WTC11 (cell line): ENCODE measurements at places on chromosomes 3 and 15.

- DNase-seq, result no peak
Measured at GRCh38 chr15:68325726-68326125, 48.2 kb downstream of the FEM1B start.

GRCh38 chr15:37574985-37575384 is 359.5 kb upstream of the TMCO5A start:
- no peak for DNase-seq

DNA sequence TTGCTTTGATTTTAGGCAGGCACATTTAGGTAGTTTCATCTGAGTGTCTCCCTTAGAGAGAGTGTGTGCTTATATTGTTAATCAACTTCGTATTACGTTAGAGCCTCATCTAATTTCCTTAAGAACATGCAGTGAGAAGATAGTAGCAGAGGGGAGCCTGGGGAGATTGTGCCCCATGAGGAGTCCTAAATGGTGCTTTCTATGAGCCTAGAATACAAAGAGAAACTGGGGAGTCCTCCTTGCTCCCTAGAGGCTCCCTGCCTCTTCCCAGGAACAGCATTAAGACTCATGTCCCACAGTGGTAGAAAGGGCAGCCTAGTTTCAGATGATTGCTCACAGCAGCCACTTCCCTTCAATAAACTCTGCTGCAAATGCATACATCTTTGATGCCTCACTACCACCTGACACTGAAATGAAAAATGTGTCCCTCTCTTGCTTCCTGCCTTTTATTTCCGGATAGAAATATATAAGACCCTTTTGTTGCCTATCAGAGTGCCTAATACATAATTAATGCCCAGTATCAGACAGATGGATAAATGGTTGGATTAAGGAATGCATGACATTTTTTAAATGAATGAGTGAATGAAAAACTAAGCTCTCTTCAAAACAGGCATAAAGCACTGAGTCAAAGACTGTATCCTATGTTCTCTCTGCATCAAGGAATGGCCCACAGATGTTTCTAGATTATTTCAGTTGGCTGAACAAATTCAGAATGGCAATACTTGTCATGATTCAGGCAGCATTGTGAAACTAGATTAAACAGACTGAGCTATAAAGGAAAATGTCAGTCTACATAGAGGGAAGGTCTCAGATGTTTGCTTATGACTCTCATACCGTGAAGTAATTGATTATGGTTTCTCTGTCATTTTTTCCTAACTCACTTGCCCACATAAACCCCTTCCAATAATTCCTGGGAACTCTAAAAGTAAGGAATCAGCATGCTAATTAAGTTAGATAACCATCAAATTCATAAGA is 362.1 kb downstream of the LRRC3B start:
- DNase-seq, result no peak

DNA sequence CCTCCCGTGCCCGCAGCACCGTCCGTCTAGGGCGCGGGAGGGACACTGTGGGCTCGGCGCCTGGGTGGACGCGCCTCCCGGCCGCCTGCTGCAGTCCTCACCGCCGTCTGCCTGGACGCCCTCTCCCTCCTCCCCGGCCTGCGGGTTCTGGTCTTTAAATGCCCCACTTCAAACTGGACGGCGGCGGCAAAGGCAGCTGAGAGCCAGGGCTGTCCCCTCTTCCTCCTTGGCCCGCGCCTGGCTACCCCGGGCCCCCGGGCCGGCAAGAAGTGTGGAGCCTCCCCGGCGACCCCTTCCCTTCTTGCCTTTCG is 426 bp downstream of the CBLB start:
- DNase-seq, result peak; percentile 69

GRCh38 chr15:66601521-66601920 is 35.7 kb upstream of the LCTL start:
- DNase-seq, result no peak

DNA sequence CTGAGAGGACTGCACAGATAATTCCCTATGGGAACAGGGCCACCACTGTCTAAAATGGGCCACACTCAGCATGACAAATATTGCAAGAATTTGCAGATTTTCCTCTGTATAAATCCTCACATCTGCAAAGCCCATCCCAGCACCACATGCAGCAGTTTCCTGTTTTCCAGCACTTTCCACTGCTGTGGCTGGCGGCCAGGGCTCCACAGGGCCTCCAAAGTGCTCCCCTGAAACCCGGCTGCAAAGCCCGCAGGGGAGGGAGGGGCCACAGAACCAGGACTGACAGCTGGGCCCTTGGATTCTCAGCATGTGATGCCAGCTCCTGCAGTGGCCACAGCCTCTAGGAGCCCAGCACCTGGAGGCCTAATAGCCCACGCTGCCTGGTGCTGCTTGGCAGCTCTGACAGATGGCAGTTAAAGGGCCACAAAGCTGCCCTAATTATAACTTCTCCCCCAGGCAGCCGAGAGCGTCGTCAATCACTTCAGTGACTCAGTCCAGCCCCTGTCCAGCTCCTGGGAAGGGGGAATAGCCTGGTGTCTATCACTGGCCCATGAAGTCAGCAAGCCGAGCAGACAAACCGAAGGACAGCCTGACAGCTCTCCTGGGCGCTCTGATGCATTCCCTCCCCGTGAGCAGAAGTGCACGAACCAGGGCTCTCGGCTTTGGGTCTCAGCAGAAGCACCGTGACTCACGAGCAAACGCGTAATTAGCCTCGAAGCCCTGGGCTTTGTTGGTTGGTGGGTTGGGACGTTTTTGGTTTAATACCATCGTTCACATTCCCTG is 4.7 kb downstream of the LRRC15 start:
- DNase-seq, result no peak

DNA sequence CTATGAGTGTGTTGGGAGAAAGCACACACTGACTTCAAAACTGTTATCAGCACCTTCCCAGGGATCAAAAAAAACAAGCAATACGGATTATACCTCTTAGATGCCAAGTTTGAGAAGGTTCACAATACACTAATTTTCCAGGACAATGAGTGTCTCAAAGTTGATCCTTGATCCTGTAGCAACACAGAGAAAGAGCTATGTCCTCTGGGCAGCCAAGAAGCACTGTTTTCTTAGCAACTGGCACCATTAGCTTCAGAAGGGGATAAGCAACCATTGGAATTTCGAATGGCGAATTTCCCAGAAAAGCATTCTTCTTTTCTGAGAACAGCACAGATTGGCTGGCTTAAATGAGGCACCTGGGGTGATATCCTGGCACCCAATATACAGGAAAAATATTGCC is 270.3 kb upstream of the RORA start:
- no peak for DNase-seq

GRCh38 chr3:126345641-126346460 is 11.4 kb downstream of the KLF15 start:
- DNase-seq, result peak; percentile 3

GRCh38 chr3:106007512-106007911 is 138.7 kb upstream of the CBLB start:
- no peak for DNase-seq

- DNase-seq, result no peak
Measured at GRCh38 chr3:194476784-194477183, 10.0 kb downstream of the ATP13A3 start.

GRCh38 chr3:64976456-64976855 is 288.7 kb upstream of the ADAMTS9 start:
- DNase-seq, result no peak

DNA sequence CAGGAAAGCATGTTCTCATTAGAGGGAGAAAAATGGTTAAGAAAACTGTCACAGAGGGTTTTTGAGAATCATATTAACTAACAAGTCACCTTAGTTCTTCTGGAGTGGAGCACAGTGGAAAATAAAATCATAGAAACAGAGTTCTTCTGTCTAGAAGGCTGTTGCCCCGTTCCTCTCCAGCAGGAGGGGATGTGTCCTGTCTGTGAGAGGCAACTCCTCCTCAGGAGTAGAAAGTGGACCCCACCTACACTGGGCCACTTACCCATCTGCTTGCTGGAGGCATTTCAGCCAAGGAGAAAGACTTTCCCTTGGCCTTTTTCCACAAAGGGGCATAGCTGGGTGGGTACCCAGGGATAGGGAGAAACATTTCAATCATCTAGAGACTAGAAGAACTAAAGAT is 106.6 kb downstream of the SSR3 start:
- DNase-seq, result peak; percentile 64

DNA sequence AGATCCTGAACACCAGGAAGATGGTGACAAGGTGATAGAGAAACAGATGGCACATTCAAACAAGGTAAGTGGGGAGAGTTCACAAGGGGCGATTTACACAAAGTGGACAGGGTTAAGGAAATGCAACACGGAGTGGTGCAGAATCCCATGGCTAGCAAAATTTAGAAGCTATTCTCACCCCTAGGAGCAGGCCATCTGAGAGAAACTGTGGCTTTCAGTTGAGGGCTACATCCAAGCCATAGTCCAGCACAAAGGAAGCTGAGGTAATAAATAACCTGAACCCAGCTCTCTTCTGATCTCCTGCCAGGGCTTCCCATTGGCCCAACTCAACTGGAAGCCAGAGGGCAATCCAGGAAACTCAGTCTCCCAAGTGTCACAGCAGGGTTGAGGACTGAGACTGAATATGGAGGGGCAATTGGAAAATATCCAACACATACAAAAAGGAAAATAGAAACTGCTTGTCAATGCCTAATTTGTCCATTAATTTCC is 1.2 kb upstream of the ZNF445 start:
- DNase-seq, result no peak

- no peak for DNase-seq
Measured at GRCh38 chr3:27311400-27311799, 57.8 kb downstream of the NEK10 start.

- no peak for DNase-seq
Measured at GRCh38 chr15:72387741-72388140, 10.4 kb upstream of the TMEM202 start.

- DNase-seq, result peak; percentile 36
Measured at GRCh38 chr15:100947760-100948429, 28.7 kb downstream of the LRRK1 start.

GRCh38 chr3:177190756-177191681 is 6.3 kb downstream of the TBL1XR1 start:
- DNase-seq, result no peak

- no peak for DNase-seq
Measured at GRCh38 chr15:60476713-60477112, 2.2 kb downstream of the ICE2 start.

DNA sequence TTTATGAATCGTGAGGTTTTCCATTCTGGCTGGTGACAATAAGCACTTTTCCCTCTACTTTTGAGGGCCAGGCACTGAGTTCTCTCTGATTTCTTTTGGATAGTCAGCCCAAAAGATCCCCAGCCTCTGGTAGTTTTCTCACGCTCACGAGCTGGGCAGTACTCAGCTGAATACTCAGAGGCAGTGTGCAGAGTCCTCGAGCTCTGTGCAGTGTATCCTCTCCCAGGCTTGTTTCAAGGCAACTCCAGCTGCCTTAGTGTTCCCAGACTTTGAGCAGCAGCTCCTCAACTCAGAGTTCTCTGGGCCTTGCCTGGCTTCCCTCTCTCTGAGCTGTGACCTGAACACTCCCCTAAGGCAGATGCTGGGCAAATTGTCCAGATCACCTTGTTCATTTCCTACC is 59.1 kb upstream of the IQSEC1 start:
- DNase-seq, result no peak

GRCh38 chr3:129439226-129439816 is 427 bp downstream of the MBD4 start:
- DNase-seq, result peak; percentile 37

DNA sequence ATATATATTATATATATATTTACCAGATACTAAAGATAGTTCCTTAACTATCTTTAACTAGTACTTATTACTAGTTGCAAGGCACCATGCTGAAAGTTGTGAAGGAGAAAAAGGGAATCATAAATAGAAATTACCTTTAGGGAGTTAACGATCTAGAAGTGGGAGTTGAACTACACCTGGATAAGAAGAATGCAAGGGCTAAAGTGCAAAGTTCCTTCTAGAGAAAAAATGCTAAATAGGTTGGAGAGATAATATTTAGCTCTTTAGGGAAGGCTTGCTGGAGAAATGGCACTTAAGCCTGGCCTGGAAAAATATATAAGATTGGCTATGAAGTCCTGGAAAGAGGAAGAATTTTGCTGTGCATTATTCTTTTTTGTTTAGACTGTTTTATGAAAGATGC is 130.6 kb upstream of the IGSF10 start:
- no peak for DNase-seq

DNA sequence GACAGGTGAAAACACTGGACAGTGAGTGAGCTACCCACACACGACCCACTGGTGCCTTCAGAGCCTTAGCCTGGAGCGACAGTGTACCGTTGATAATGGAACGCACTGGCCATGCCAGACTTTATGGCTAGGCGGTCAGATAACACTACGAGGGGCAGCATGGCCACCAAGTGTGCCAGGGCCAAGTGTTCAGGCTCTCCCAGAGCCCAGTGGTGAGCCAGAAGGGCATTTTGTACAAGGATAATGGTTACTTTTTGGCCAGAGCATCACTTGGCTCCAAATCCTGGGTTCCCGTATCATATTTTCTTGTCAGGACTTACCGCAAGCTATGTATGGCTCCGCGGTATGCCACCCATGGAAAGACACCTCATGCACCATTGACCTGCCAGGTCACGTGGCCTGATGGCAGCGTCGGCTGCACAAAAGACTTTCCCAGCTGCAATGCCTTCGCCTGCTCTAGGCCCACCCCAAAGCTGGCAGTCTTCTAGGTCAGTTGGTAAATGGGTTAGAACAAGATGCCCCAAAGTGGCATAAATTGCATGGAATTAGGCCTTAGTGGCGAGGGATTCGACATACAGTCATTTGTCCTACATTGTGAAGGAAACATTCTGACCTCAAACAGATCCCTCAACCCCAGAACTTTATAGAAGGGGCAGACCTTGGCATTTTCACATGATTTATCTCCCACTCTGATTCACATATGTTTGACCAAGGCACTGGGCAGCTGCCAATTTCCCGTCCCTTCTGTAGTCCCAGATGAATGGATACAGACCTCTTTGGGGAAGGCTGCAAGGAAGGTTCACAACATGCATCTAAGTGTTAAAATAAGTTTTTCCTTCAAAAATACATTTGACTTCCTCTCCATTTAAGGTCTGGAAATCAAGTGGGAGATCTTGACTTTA is 12.2 kb upstream of the SLC28A1 start:
- no peak for DNase-seq

- peak; percentile 81 for DNase-seq
Measured at GRCh38 chr3:181726351-181727330, 14.9 kb downstream of the SOX2 start.

- DNase-seq, result peak; percentile 52
Measured at GRCh38 chr3:71784914-71785531, at the start of gene PROK2. PROK2 (minus strand) TSS chr3:71785148; CDS start chr3:71785052, 96 bp downstream.

DNA sequence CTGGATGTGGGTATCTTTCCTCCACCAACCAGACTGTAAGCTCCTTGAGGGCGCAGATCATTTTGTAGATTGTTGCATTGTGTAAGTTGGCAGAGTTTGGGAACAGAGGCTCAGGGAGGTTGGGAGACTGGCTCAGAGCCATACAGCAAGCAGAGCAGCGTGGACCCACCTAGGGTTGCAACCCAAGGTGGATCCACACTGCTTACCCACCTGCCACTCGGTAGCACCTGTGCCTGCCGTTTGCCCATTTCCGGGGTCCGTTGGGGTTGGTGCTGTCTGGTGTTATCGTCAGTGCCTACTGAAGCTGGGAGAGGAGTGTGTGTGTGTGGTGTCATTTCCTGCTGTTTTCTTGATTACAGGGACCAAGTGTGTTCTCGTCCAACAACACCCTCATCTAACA is 19.0 kb downstream of the SMAD6 start:
- no peak for DNase-seq

GRCh38 chr15:75732809-75733451 is 20.3 kb upstream of the CSPG4 start:
- DNase-seq, result peak; percentile 92
